ENCODE measurements at places on chromosomes 2 and 18.

DNA sequence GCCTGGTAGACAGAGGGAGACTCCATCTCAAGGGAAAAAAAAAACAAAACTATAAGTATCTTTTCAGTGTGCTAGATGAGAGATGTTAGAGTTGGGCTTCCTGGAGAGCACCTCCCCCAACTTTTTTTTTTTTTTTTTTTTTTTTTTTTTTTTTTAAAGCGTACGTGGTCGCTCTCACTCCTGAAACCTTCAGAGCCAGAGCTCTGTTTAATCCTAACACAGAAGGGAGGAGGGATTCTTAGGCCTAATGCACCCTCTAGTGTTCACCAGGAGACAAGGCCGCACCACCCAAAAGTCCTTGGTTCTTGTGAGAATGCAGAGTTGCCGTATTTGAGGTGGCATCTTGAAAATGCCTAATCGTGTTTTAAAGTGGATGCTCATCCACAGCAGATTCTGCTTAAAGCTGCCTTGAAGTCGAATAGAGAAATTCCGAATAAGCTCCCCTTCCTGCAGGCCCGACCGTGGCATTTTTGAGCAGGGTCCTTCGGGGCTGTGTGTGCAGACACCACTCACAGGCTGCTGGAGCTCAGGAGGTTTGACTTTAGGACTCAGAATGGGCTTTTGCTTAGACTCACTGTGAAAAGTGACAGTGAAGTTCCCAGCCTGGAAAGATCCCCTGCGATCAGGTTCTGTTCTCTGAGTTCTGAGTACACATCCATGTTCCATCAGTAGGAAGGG, 252.6 kb downstream of the AGAP1 start:
- DNase-seq, result peak; percentile 92

DNA sequence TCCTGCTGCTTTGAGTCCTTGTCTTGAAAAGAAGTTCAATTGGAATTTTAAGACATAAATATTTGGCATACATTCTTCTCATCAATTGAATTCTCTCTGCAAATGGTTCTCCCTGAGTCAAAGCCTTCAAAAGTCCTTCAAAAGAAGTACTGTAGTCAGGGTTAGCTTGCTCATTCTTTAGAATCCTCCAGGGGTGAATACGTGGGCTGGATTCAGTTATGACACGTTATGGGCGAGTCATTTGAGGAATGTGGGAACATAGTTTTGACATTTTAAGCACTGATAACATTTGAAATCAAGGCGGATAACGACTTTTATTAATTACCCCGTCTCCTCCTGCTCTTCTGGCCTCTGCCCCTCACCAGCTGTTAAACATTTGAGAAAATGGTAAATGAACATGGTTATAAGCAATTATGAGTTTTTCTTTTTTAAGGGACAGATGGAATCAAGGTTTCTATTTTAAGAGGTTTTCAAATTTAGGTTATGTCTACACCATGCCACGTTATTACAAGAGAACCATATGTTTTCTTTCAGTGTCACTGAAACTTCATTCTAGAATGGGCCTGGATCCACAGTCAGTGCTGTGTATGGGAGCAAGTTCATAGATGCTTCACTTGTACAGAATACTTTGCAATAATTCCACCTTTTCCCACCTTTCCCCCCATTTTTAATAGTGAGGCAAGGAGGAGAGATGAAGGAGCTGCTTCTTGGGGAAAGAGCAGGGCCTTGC, 273.1 kb downstream of the TSN start:
- DNase-seq, result no peak

DNA sequence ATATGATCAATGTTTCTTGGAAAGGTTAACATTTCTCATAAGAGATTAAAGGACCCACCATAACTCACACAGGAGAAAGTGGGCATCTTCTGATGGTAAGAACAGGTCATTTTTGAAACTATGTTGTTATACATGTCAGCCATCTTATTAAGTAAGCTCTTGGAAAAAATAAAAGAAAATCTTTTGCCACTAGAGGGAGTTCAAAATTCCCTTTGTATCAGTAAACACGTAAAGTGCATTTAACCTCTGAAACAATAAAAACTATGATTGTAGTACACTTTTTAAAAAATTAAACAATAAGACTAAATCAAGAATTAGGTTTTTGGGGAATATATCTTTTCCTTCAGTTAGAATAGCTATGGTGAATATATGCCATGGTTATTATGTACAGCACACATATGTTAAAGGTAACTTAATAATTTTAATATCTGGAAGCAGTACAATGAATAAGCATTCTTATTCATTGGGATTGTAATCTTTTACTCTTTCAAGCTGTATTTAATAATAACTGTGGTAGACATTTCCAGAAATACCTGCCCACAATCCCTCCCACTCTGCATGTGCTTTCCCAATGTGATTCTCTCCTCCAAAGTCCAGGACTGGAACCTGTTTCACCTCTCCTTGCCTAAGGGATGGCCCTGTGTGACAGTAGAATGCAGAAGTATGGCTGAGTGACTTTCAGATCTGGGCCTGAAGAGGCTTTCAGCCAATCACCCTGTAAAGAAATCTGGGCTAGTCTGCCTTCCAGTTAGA, 64.2 kb downstream of the RBMS1 start:
- peak; percentile 72 for DNase-seq

GRCh38 chr2:20669562-20670314, 2.8 kb downstream of the GDF7 start:
- DNase-seq, result no peak

GRCh38 chr2:3462493-3463104, 56.7 kb downstream of the ADI1 start:
- DNase-seq, result no peak

DNA sequence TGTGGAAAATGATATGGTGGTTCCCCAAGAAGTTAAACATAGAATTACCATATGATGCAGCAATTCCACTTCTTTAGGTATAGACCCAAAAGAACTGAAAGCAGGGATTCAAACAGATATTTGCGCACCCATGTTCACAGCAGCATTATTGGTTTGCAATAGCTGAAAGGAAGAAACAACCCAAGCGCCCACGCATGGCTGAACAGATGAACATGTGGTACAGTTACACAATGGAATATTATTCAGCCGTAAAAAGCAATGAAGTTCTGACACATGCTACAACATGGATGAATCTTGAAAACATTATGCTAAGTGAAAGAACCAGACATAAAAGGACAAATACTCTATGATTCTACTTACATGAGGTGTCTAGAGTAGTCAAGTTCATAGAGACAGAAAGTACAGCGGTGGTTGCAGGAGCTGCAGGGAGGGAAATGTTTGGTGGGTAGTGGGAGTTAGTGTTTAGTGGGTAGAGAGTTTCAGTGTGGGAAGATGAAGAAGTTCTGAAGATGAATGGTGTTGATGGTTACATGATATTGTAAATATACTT, 26.7 kb upstream of the ASPRV1 start:
- no peak for DNase-seq

- DNase-seq, result no peak
Observed at GRCh38 chr2:14051401-14051800, 581.1 kb upstream of the LRATD1 start.

- no peak for DNase-seq
Observed at GRCh38 chr2:201942531-201942930, 91.1 kb upstream of the FZD7 start.
